ENCODE measurements at places on chromosomes 6 and 20. TPM values are rescaled to one million over a fixed set of nuclear protein-coding genes. Genes with fewer than 3 reads are reported as not detected.

- no peak overlapping the region for H3K27ac ChIP-seq
- no peak overlapping the region for H3K4me3 ChIP-seq
- no peaks in the 10 kb centered on the region for H3K27me3 ChIP-seq
- H3K36me3 ChIP-seq, result no peaks in the 10 kb centered on the region
These were observed 49.4 kb upstream of the RREB1 start for GRCh38 chr6:7058250-7058923.

- peaks cover 8% of the 10 kb centered on the region for H3K36me3 ChIP-seq
- H3K4me3 ChIP-seq, result no peak overlapping the region
- no peaks in the 10 kb centered on the region for H3K27me3 ChIP-seq
- H3K27ac ChIP-seq, result no peak overlapping the region
- DNase-seq, result no peak
These were observed 21.7 kb downstream of the THBS2 start for GRCh38 chr6:169231790-169232506.

Gene PTGIS
- not detected for total RNA-seq

DNA sequence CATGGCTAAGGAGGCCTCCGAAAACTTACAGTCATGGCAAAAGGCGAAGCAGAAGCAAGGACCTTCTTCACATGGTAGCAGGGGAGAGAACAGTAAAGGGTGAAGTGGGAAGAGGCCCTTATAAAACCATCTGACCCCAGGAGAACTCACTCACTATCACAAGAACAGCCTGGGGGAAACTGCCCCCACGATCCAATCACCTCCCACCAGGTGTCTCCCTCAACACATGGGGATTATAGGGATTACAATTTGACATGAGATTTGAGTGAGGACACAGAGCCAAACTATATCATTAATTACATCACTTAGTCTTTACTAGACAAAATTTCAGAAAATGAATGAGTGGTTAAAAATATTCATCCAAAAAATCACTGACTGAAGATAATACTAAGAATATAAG, 453.6 kb downstream of the COL12A1 start:
- H3K36me3 ChIP-seq, result no peaks in the 10 kb centered on the region
- H3K27ac ChIP-seq, result no peak overlapping the region
- H3K4me1 ChIP-seq, result no peaks in the 10 kb centered on the region
- no peaks in the 10 kb centered on the region for H3K27me3 ChIP-seq
- no peak for DNase-seq
- H3K4me3 ChIP-seq, result no peak overlapping the region

GRCh38 chr6:37580176-37580955, 80.7 kb upstream of the CCDC167 start:
- H3K4me1 ChIP-seq, result peaks cover 9% of the 10 kb centered on the region
- no peak for DNase-seq
- H3K36me3 ChIP-seq, result no peaks in the 10 kb centered on the region
- no peaks in the 10 kb centered on the region for H3K27me3 ChIP-seq
- no peak overlapping the region for H3K4me3 ChIP-seq
- no peak overlapping the region for H3K27ac ChIP-seq

GRCh38 chr6:39309942-39310531, 4.2 kb downstream of the KCNK17 start:
- peaks cover 33% of the 10 kb centered on the region for H3K27me3 ChIP-seq
- H3K4me1 ChIP-seq, result peaks cover 12% of the 10 kb centered on the region
- no peak overlapping the region for H3K27ac ChIP-seq
- no peak overlapping the region for H3K4me3 ChIP-seq

GRCh38 chr20:2285613-2286012, 10.2 kb upstream of the TGM3 start:
- DNase-seq, result no peak
- no peak overlapping the region for H3K4me3 ChIP-seq
- no peaks in the 10 kb centered on the region for H3K4me1 ChIP-seq
- peaks cover 3% of the 10 kb centered on the region for H3K36me3 ChIP-seq
- H3K27ac ChIP-seq, result no peak overlapping the region
- H3K27me3 ChIP-seq, result peaks cover 5% of the 10 kb centered on the region

DNA sequence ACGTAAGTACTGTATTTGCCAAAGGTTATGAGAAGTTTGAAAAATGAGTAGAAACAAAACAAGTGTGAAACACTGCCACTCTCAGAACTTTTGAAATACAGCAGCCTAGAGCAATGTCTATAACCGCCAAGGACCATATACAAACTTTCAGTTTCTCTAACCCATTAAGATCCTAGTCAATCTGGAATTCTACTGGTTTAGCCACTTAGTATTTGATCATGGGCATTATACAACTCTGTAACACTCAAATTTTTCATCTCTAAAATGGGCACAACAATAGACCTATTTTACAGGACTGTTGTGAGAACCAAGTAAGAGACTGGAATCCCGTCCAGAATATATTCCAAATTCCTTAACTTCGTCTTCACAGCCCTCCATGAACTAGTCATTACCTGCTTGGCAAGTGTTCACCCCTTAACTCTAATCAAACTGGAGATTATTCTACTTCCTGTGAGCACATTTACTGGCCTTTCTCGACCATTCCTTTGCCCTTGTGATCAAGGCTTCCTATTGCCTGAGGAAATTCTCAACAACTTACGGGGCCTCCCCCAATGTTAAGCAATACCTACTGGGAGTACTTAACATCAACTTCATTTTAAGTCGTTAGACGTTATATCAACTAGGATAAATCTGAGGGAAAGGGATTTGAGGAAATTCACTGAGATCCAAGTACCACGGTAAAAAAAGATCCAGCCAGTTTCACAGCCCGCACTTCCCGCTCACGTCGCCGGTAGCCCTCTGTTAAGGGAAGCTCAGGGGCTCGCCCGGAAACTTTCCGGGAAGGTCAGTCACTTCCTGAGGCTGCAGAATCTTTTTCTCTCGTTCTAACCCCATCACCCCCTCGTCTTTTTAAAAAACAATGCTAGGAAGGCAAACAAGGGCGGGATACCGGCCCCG, 1.1 kb downstream of the EIF2S2 start:
- H3K36me3 ChIP-seq, result no peaks in the 10 kb centered on the region
- H3K4me3 ChIP-seq, result peak overlapping the region; percentile 94
- peak overlapping the region; percentile 99 for H3K27ac ChIP-seq
- peaks cover 45% of the 10 kb centered on the region for H3K4me1 ChIP-seq
- H3K27me3 ChIP-seq, result no peaks in the 10 kb centered on the region

GRCh38 chr20:41287327-41287726, 30.2 kb downstream of the ZHX3 start:
- no peaks in the 10 kb centered on the region for H3K27me3 ChIP-seq
- no peak for DNase-seq

Gene MTCH1
- 143 TPM for total RNA-seq

- H3K27me3 ChIP-seq, result no peaks in the 10 kb centered on the region
- no peak overlapping the region for H3K4me3 ChIP-seq
- no peaks in the 10 kb centered on the region for H3K36me3 ChIP-seq
- no peaks in the 10 kb centered on the region for H3K4me1 ChIP-seq
- DNase-seq, result no peak
These were observed 897.4 kb upstream of the CITED2 start for GRCh38 chr6:140271759-140272377.

GRCh38 chr6:157724138-157724820, 98.8 kb upstream of the SNX9 start:
- H3K27me3 ChIP-seq, result no peaks in the 10 kb centered on the region
- peak overlapping the region; percentile 57 for H3K27ac ChIP-seq
- H3K4me3 ChIP-seq, result no peak overlapping the region
- no peaks in the 10 kb centered on the region for H3K36me3 ChIP-seq
- no peak for DNase-seq
- no peaks in the 10 kb centered on the region for H3K4me1 ChIP-seq

- H3K36me3 ChIP-seq, result no peaks in the 10 kb centered on the region
- H3K27me3 ChIP-seq, result no peaks in the 10 kb centered on the region
- H3K4me1 ChIP-seq, result no peaks in the 10 kb centered on the region
- no peak for DNase-seq
- H3K27ac ChIP-seq, result no peak overlapping the region
These were observed 166.1 kb upstream of the OPRM1 start for GRCh38 chr6:153872946-153873345.

Gene SNRPB2
- total RNA-seq, result 54.2 TPM

- H3K36me3 ChIP-seq, result no peaks in the 10 kb centered on the region
- H3K27ac ChIP-seq, result no peak overlapping the region
- H3K27me3 ChIP-seq, result no peaks in the 10 kb centered on the region
These were observed 19.4 kb upstream of the SDHAF4 start for GRCh38 chr6:70547313-70547712.
